ENCODE measurements at places on chromosomes 2 and 18.

- H3K27ac ChIP-seq = no peak overlapping the region
- no peak for DNase-seq
- H3K4me3 ChIP-seq = no peak overlapping the region
- H3K4me1 ChIP-seq = no peaks in the 10 kb centered on the region
Measured at GRCh38 chr2:38971377-38971776, 81.7 kb downstream of the ARHGEF33 start.

GRCh38 chr2:181725476-181725875 lies 45.2 kb upstream of the NEUROD1 start:
- H3K27me3 ChIP-seq = no peaks in the 10 kb centered on the region
- no peak overlapping the region for H3K27ac ChIP-seq
- H3K36me3 ChIP-seq = no peaks in the 10 kb centered on the region
- DNase-seq = no peak
- no peaks in the 10 kb centered on the region for H3K4me1 ChIP-seq
- no peak overlapping the region for H3K4me3 ChIP-seq

DNA sequence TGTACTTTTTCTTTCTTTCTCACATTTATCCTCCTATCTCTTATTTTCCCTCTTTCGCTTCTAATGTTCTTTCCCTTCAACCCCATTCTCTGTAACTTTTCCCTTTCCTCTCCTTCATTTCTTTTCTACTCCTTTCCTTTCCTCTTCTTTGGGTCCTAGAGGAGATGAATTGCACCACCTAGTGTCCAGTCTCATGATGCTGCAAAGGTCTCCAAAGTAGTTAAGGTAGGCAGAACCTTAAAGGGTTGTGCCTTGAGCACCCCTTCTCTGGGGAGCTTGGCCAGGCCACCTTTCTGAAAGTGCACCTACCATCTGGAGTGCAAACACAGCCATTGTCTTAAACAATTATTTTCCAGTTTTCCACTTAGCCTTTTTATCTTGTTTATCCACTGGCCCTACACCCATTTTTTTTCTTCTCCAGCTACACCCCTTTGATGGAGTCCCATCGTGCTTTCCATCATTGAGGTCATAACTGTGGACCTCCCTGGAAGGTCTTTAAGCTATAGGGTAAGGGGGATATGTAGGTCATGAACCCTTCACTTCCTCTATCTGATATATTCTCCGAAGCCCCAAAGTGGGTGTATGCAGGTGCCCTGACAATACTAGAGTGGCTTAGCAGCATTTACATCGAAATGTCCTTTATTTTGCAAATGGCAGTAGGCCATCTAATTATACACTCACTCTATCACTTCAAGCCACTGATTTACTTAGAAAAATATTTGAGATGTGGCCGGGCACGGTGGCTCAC lies 155.9 kb downstream of the ESCO1 start:
- no peaks in the 10 kb centered on the region for H3K27me3 ChIP-seq
- no peak for DNase-seq
- no peaks in the 10 kb centered on the region for H3K36me3 ChIP-seq
- no peak overlapping the region for H3K4me3 ChIP-seq
- no peaks in the 10 kb centered on the region for H3K4me1 ChIP-seq

- peaks cover 66% of the 10 kb centered on the region for H3K36me3 ChIP-seq
- H3K4me1 ChIP-seq = no peaks in the 10 kb centered on the region
- no peak for DNase-seq
- H3K4me3 ChIP-seq = no peak overlapping the region
- no peak overlapping the region for H3K27ac ChIP-seq
Measured at GRCh38 chr2:131126436-131126835, 21.3 kb downstream of the PLEKHB2 start.

GRCh38 chr2:58803192-58803591 lies 562.1 kb upstream of the FANCL start:
- no peaks in the 10 kb centered on the region for H3K36me3 ChIP-seq
- no peak overlapping the region for H3K4me3 ChIP-seq
- H3K27me3 ChIP-seq = no peaks in the 10 kb centered on the region
- no peaks in the 10 kb centered on the region for H3K4me1 ChIP-seq

DNA sequence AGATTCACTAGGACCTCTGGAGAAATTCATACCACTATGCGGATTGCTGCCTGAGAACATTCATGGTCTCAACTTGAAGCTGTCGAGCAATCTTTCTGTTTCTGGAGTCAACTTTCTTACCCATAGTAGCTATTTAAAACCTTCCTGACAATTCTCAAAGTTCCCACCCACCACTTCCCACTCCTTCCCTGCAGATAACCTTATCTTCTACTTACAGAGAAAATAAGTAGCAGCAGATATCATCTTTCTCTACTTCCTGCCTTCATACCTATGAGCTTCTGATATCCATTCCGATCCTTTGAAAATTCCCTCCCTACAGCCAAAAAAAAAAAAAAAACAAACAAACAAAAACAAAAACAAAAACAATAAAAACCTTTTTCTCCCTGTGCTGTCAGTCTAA lies 81.2 kb upstream of the CYRIA start:
- H3K4me1 ChIP-seq = no peaks in the 10 kb centered on the region
- no peak overlapping the region for H3K4me3 ChIP-seq
- no peak overlapping the region for H3K27ac ChIP-seq
- H3K27me3 ChIP-seq = peaks cover 2% of the 10 kb centered on the region
- no peak for DNase-seq

DNA sequence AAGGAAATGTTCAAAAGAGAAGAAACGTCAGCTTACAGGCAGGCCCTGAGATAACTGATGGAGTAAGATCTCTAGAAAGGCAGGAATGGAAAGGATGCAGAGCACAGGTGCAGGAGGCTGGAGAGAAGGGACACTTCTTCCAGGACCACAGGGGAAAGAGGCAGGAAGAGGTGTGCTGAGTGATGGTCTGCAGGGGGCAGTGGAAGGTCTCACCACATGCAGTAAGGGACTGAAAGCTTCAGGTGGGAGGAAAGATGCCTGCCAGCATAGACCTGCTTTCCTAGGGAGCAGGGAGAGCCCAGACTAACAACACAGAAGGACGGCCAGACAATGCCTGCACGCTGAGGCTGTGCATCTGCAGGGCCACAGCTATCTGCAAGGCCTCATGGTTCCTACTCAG lies 156.8 kb downstream of the L3MBTL4 start:
- H3K27me3 ChIP-seq = no peaks in the 10 kb centered on the region
- peaks cover 20% of the 10 kb centered on the region for H3K4me1 ChIP-seq
- H3K4me3 ChIP-seq = no peak overlapping the region
- H3K27ac ChIP-seq = no peak overlapping the region

DNA sequence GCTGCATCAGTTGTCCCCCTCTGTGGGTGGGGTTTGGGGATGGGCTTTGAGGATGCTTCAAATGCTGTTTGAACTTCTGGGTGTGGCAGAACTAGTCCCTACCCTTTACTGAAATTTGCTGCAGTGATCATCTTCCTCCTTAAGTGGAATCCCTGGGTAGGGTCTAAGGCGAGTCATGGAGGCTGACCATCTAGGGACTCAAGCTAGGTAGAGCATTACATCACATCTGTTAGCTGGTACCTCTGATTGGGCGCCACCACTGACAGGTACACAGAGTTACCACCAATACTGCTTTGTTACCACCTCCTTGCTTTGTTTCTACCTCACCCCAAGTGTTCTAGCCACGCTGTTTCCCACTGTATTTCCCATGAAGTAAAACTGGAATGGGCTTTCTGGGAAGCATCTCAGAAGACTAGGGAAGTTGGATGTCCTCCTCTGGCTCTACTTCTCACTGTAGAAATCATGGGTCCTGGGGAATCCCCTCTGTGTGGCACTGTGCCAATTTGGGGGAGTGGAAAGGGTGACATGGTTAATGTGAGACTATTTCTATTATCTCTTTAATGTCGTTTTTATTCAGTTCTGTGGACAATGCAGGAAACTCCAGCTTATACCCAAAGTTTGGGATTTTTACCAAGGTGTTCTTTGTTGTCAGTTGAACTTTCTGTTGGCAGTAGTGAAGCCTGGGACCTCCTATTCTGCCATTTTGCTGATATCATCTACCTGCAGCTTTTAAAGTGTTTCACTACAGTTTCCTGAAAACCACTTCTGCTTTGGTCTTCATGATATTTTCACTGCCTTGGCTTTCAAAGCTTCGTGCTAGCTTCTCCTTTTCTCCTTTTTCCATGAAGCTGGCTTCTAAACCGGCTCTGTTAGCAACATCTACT lies 14.5 kb upstream of the SULT1C4 start:
- no peaks in the 10 kb centered on the region for H3K27me3 ChIP-seq
- no peak overlapping the region for H3K27ac ChIP-seq
- H3K4me3 ChIP-seq = no peak overlapping the region
- no peaks in the 10 kb centered on the region for H3K36me3 ChIP-seq

DNA sequence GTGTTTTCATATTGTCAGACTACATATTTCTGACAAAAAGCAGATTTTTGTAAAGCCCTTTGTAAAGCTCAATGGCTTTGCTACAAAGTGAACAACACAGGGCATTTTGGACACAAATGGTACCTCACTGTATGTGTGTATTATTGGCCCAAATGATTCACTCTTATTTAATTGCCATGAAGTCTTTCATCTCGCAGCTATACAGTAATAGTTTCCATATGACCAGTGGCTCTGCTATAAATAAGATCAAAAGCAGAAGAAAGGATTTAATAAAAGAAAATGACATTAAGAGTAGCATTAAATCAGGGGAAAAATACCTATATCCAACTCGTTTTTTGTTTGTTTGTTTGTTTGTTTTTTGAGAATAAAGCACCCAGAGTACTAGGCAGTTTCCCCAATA lies 284.0 kb upstream of the CCDC68 start:
- peak overlapping the region; percentile 38 for H3K27ac ChIP-seq
- H3K36me3 ChIP-seq = no peaks in the 10 kb centered on the region
- H3K4me3 ChIP-seq = no peak overlapping the region
- no peaks in the 10 kb centered on the region for H3K27me3 ChIP-seq

- peaks cover 27% of the 10 kb centered on the region for H3K4me1 ChIP-seq
- no peak for DNase-seq
- no peak overlapping the region for H3K4me3 ChIP-seq
- no peaks in the 10 kb centered on the region for H3K27me3 ChIP-seq
- peaks cover 4% of the 10 kb centered on the region for H3K36me3 ChIP-seq
Measured at GRCh38 chr2:98726735-98727368, 4.1 kb downstream of the MGAT4A start.

DNA sequence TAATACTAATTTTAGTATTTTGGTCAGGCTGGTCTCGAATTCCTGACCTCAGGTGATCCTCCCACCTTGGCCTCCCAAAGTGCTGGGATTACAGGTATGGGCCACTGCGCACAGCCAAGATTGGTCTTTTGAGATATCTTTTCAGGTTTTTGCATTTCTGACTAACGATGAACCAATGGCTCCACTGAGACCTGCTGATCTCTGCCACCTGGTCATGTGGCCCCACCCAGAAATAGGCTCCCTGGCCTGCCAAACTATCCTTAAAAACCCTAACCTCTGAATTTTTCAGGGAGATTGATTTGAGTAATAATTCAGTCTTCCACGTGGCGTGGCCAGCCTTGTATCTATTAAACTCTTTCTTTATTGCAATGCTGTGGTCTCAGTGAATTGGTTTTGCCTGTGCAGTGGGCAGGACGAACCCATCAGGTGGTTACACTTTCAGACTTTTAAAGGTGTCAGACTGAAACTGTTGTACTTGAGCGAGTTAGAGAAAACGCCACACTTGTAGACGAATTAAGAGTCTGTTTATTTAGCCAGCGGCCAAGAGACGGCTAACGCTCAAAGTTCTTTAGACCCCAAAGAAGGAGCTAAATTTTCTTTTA lies 85.8 kb upstream of the MSH6 start:
- no peaks in the 10 kb centered on the region for H3K27me3 ChIP-seq
- no peaks in the 10 kb centered on the region for H3K4me1 ChIP-seq
- no peak overlapping the region for H3K4me3 ChIP-seq
- no peak for DNase-seq

DNA sequence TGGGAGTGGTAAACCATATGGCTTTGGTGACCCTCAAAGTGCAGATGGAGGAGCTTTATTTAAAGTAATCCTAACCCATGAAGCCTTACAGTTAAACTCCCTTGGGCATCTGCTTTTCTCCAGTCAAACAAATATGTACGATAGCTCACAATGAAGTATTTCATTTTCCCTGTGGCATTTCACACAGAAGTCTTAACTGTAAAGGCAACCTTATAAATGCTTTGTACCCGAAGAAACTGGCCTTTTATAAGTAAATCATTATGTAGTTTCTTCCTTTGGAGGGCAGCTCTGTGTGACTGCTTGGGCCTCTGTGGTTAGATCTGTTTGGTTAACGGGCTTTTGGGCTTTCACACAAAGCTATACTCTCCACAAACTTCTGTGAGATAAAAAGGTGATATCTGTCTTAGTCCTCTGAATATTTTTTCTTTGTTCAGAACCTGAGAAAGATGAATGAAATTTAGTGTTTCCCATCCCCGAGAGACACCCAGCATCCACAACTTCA lies 46.6 kb downstream of the SCN1A start:
- H3K27ac ChIP-seq = no peak overlapping the region
- DNase-seq = no peak
- no peaks in the 10 kb centered on the region for H3K4me1 ChIP-seq
- H3K27me3 ChIP-seq = no peaks in the 10 kb centered on the region
- H3K4me3 ChIP-seq = no peak overlapping the region
- H3K36me3 ChIP-seq = no peaks in the 10 kb centered on the region

GRCh38 chr18:68847219-68847837 lies 49.4 kb downstream of the CCDC102B start:
- no peak overlapping the region for H3K27ac ChIP-seq
- no peak overlapping the region for H3K4me3 ChIP-seq
- H3K27me3 ChIP-seq = no peaks in the 10 kb centered on the region
- no peaks in the 10 kb centered on the region for H3K36me3 ChIP-seq

DNA sequence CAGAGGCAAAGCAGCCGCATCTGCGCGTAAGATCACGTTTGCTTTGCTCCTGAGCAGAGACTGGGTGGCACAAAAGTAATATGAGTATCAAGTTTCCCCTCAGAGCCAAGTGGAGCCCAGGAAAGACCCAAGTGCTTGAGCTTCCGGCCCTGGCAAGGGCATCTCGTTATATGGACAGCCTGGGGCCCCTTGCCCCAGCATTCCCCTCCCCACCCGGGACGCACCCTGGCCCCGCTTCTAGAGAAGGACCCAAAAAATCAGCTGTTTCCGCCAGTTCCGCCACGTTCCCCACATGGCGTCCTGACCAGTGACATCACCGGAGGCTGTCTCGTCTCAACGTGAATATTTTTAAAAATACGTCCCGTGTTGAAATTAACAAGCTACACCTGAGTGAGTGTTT lies 135.1 kb downstream of the NFATC1 start:
- H3K4me1 ChIP-seq = peaks cover 10% of the 10 kb centered on the region
- no peaks in the 10 kb centered on the region for H3K36me3 ChIP-seq
- H3K27ac ChIP-seq = no peak overlapping the region
- DNase-seq = peak; percentile 61
- H3K27me3 ChIP-seq = no peaks in the 10 kb centered on the region
- H3K4me3 ChIP-seq = no peak overlapping the region

Measured in tibial artery (tissue), 4 donors.